ENCODE measurements at places on chromosomes 11 and 22.

- DNase-seq: no peak
These were observed 18.0 kb downstream of the MAPK1 start for GRCh38 chr22:21849489-21849888.

- DNase-seq: no peak
These were observed 5.9 kb upstream of the OR52L1 start for GRCh38 chr11:5992604-5993251.

DNA sequence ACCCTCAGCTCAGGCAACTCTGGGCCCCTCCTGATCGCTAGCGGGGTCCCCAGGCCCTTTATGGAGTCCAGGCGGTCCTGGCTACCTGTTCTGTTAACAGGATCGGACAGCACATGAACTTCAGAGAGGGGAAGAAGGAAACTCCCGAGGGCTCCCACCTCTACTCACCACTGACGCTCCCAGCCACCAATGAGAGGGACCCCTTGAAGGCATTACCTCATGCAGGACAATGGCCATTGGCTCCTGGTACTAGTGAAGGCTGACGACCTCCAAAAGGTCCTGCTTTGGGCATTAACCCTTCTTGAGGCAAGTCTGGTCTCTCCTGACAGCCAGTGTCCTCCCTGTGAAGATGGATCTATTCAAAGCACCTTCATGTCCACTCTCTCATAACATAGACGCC is 71.5 kb upstream of the LMO1 start:
- no peak for DNase-seq

- DNase-seq: no peak
These were observed 22.1 kb downstream of the CHKA start for GRCh38 chr11:68099057-68099456.

Data from CD4-positive, alpha-beta memory T cell (primary cell).